ENCODE measurements at places on chromosomes 12 and 14.
A peak's percentile ranks its signal among the peaks of the same experiment; 100 is the strongest.

GRCh38 chr12:93894391-93895088 lies 217.4 kb downstream of the CRADD start:
- no peak overlapping the region for H3K4me3 ChIP-seq
- DNase-seq, result no peak
- no peaks in the 10 kb centered on the region for H3K4me1 ChIP-seq
- H3K27ac ChIP-seq, result no peak overlapping the region
- H3K27me3 ChIP-seq, result no peaks in the 10 kb centered on the region

DNA sequence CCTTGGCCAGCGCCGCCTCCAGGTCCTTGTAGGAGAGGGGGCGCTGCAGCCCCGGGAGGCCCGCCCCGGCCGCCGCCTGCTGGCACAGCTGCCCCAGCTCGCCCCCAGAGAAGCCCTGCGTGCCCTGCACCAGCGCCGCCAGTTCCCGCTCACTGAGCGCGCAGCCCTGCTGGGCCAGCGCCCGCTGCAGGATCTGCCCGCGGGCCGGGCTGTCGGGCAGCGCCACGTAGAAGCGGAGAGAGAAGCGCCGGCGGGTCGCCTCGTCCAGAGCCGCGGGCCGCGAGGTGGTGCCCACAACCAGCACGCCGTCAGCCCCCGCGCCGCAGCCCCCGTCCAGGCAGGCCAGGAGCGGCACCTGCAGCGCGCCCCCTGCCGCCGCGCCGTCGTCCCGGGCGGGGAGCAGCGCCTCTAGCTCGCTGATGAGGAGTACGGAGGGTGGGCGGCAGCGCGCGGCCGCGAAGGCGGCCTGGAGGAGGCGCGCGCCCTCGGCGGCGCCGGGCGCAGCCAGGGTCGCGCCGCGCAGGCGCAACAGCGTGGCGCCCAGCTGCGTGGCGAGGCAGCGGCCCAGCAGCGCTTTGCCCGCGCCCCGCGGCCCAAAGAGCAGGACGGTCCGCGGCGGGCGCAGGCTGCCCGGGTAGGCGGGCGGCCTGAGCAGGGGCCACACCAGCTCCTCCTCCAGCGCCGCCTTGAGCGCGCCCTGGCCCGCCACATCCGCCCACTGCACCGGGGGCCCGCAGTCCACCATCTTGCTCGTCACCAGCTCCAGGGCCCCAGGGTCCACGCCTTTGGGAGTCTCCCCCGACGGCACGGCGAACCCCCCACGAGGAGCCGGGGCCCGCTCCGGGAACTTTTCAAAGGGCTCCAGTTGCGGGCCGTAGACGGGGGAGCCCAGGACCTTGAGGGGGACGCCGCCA lies 27.7 kb downstream of the FIGNL2 start:
- no peaks in the 10 kb centered on the region for H3K36me3 ChIP-seq
- H3K4me3 ChIP-seq, result no peak overlapping the region
- DNase-seq, result no peak
- no peak overlapping the region for H3K27ac ChIP-seq

GRCh38 chr12:107458163-107458562 lies 227.4 kb upstream of the PWP1 start:
- H3K27ac ChIP-seq, result no peak overlapping the region
- no peaks in the 10 kb centered on the region for H3K36me3 ChIP-seq
- H3K27me3 ChIP-seq, result no peaks in the 10 kb centered on the region
- H3K4me1 ChIP-seq, result no peaks in the 10 kb centered on the region

DNA sequence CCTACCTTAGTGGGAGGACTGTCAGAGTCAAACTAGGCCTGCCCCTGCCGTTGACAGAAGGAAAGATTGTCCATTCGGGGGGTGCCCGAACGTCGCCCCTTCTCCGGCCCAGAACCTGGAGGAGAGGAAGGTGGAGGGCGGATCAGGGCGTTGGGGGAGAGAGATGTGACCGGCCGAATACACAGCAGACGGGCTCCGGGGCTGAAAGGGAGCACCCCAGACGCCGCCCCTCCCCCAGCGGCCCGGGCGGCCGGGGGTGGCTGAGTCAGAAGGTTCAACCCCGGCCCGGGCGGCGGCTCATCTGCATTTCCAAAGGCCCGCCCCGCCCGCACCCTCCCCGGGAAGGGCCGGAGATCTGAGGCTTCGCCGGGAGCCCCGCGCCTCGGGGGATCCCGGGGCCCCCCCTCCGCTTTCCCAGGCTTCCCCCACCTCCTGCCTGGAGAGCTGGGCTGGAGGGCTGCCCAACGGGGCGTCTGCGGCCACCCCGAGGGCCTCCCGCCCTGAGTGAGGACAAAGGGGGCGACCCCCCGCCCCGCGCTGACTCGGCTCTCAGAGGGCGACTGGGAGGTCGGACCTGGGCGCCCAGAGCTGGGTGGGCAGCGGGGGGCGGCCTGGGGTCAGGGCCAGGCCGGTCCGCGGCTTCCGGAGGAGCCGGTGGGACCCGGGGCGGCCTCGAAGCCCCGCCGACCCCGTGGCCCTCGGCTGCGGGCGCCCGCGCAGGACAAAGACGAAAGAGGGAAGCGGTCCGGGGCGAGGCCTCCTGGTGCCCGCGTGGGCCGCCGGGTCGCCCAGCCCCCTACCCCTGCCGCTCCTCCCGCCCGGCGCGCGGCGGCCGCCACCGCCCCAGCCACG lies 3.7 kb upstream of the SETD1B start:
- no peaks in the 10 kb centered on the region for H3K27me3 ChIP-seq
- peak overlapping the region; percentile 93 for H3K27ac ChIP-seq
- peak; percentile 62 for DNase-seq
- H3K36me3 ChIP-seq, result no peaks in the 10 kb centered on the region
- H3K4me3 ChIP-seq, result peak overlapping the region; percentile 63
- peaks cover 7% of the 10 kb centered on the region for H3K4me1 ChIP-seq

- no peaks in the 10 kb centered on the region for H3K27me3 ChIP-seq
- peak overlapping the region; percentile 7 for H3K4me3 ChIP-seq
- peak overlapping the region; percentile 68 for H3K27ac ChIP-seq
- peaks cover 28% of the 10 kb centered on the region for H3K4me1 ChIP-seq
- peak; percentile 29 for DNase-seq
- peaks cover 8% of the 10 kb centered on the region for H3K36me3 ChIP-seq
Measured at GRCh38 chr12:108826101-108826806, 31.1 kb downstream of the SSH1 start.

GRCh38 chr12:65655074-65655493 lies 169.2 kb upstream of the HMGA2 start:
- no peaks in the 10 kb centered on the region for H3K27me3 ChIP-seq
- H3K27ac ChIP-seq, result no peak overlapping the region
- H3K4me3 ChIP-seq, result no peak overlapping the region

- no peaks in the 10 kb centered on the region for H3K27me3 ChIP-seq
- no peak overlapping the region for H3K27ac ChIP-seq
- no peaks in the 10 kb centered on the region for H3K36me3 ChIP-seq
- no peaks in the 10 kb centered on the region for H3K4me1 ChIP-seq
- no peak overlapping the region for H3K4me3 ChIP-seq
- DNase-seq, result no peak
Measured at GRCh38 chr12:25875661-25876060, 82.8 kb upstream of the RASSF8 start.

DNA sequence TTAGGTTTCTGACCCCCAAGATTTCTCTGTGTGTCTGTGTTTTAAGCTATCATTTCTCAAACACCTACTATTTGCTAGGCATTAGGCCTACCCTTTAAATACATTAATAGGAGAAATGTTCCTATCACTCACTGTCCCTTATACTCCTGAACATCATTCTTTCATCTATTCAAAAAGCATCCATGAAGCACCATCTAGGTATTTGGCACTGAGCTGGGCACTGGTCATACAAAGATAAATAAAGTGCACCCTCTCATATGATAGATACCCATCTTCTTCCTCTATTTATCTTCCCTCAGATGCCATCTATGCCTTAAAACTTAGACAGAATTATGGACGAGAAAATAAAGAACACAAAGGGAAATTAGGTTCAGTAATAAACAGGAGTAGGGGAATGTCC lies 20.4 kb downstream of the SIX1 start:
- DNase-seq, result no peak
- no peaks in the 10 kb centered on the region for H3K36me3 ChIP-seq
- H3K4me3 ChIP-seq, result no peak overlapping the region
- H3K27ac ChIP-seq, result no peak overlapping the region
- H3K27me3 ChIP-seq, result no peaks in the 10 kb centered on the region

- H3K36me3 ChIP-seq, result no peaks in the 10 kb centered on the region
- no peaks in the 10 kb centered on the region for H3K4me1 ChIP-seq
- no peaks in the 10 kb centered on the region for H3K27me3 ChIP-seq
- H3K4me3 ChIP-seq, result no peak overlapping the region
- no peak overlapping the region for H3K27ac ChIP-seq
- no peak for DNase-seq
Measured at GRCh38 chr14:93862265-93862664, 64.9 kb upstream of the FAM181A start.

DNA sequence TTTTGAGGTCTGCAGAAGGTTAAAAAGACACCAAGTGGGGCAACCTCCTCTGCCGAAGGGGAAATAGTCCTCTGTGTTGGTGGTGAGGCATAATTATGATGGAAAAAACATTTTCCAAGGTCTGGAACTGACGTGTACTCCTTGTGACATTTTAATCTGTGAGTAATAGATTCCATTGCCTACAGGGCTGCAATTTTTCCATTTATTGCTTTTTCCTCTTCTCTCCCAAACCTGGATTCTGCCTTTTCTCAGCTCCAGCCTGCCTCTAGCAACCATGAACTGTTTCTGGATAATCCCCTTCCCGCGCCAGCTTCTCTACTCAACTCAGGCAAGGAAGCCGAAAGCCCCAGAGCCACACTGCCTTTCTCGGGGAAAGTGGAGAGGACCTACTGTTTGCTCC lies 230.1 kb upstream of the PLXNC1 start:
- no peak overlapping the region for H3K27ac ChIP-seq
- DNase-seq, result no peak
- no peak overlapping the region for H3K4me3 ChIP-seq
- no peaks in the 10 kb centered on the region for H3K36me3 ChIP-seq

GRCh38 chr12:25025260-25025659 lies 76.4 kb upstream of the BCAT1 start:
- no peaks in the 10 kb centered on the region for H3K27me3 ChIP-seq
- H3K4me1 ChIP-seq, result peaks cover 33% of the 10 kb centered on the region
- DNase-seq, result no peak
- H3K36me3 ChIP-seq, result no peaks in the 10 kb centered on the region
- H3K27ac ChIP-seq, result no peak overlapping the region
- no peak overlapping the region for H3K4me3 ChIP-seq

Measured in MM.1S (cell line).